ENCODE measurements at places on chromosomes 3 and 15.
A peak's percentile ranks its signal among the peaks of the same experiment; 100 is the strongest.

DNA sequence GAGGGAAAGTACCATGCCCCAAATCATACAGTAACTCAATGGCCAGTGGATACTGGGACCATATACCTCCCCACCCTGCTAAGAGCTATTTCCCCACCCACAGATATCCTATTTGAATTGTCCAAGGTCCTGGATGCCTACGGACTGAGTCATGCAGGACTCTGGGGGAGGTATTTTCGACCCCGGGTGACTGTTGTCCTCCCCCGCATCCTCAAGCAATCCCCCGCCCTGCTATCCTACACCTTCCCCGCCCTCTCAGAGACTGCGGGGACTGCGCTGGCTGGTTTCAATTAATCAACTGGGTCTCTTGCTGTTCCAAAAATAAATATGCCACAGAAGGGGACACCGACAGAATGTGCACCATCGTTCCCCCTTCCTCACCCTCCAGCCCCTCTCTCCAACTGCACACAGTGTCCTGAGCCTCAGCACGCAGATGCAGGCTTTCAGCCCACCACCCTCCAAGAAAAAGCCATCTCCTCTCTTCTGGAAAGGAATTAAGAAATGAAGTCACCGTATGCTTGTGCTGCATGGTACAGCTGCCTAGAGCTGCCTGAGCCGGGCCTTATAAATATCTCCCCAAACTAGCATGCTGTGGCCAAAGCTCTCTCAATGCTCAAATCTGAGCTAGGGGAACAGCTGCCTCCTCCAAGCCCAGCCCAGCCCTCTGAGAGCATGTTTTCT, 8.1 kb downstream of the CAV3 start:
- peak; percentile 79 for DNase-seq

- DNase-seq: peak; percentile 97
Observed at GRCh38 chr3:40309418-40309924, at the start of gene EIF1B. TSS of gene EIF1B (plus strand) at chr3:40309707. CDS start at chr3:40309942, 235 bp downstream.

DNA sequence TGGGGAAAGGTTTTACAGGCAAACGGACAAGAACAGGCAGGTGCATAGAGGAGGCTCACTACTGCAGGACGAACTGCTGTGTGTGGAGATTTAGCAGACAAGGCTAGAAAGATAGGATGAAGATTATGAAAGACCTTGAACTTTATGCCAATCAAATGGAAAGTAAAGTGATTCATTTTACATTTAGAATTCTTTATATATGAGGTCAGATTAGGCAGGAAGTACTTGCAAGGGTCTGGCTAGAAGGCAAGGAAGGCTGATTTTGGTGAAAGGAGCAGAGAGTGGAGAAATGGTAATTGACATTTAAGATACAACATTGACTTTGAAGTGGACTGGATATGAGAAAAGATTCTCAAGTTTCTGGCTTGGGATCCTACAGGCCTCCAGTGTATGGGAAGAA, 33.6 kb downstream of the PLSCR4 start:
- peak; percentile 6 for DNase-seq

DNA sequence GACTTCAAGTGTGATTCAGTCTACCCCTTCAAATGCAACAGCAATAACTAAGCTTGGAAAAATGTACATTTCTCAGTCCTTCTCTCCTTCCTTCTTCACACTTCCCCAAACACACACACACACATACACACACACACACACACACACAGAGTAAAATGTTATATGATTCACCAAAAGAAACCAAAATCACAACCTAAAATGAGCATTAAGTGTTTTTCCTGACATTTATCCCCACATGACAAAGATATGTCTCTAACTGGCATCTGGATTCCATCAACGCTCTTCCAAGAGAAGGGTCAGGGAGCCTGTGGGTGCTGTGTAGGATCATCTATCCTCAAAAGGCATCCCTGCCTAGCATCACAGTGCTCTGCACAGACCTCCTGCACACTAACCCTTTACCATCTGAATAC, 21.0 kb downstream of the PDZRN3 start:
- peak; percentile 87 for DNase-seq

DNA sequence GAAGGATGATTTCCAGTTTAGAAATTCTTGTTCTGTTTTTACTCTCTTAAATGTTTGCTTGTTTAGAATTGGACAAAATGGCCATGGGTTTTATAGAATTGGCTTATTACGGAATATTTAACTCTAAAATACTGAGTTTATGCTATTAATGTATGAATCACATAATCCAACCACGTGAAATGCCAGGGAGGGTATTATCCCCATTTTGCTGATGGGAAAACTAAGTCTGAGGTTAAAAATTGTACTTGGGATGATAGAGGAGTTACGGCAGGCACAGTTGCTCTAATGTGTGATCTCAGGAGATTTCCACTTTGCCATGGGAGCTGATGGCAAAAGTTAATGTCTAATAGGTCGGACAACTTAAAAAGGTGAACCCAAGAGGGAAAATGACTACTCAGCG, 194.4 kb downstream of the ITPR1 start:
- no peak for DNase-seq
